ENCODE measurements at places on chromosomes 13 and 19.
A peak's percentile ranks its signal among the peaks of the same experiment; 100 is the strongest.

- no peak for DNase-seq
Measured at GRCh38 chr13:66574606-66575005, 655.5 kb downstream of the PCDH9 start.

DNA sequence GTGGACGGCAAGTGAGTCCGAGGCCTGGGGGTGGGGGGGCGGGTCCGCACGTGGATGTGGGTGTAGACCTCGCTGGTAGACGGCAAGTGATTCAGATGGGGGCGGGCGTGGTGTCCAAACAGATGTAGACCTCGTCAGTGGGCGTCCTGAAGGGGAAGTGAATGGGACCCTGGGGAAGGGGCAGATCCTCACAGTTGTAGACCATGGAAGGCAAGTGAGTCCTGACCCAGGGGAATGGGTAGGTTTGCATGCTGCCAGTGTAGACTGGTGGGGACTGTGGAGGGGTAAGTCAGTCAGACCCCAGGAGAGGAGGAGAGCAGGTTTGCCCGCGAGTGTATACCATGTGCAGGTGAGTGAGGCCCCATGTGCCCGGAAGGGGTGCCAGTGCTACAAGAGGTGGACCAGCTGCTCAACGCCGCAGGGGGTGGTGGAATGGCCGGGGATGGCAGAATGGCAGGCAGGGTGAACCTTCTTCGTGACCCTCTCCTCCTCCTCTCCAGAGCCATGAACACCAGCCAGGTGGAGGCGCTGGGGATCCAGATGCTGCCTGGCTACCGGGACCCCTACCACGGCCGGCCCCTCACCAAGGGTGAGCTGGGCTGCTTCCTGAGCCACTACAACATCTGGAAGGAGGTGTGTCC lies 22.1 kb downstream of the COLGALT1 start:
- DNase-seq, result no peak

GRCh38 chr13:113835461-113836270 lies 28.2 kb downstream of the GAS6 start:
- DNase-seq, result no peak

DNA sequence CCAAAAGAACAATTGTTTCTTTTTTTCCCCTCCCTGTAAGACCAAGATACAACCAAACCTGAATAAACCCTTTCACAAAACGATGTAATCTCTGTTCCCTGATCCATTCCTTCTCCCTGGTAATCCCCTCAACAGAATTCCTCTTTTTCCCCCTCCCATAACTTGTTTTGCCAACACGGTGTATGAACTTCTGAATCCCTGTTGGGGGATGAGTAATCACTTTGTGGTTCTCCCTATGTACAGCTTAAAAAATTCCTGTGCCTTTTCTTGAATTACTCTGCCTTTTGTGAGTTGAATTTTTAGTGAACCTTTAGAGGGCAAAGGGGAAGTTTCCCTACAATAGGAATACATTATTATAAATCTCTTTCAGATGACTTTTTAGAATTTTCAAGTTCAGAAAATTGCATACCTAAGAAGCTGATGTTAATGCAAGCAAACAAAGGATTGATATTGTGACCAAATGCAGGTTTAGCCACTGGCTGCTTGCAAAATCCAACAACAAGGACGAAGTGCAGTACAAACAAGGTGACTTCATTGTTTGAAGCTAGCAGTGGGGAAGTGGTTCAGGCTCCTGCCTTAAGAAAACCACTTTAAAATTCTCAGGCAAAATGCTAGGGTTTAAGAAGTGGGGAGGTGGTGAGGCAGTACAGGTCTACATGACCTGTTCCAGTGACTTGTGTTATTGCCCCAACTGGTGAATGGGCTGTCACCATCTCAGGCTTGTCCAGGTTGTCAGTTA lies 15.0 kb upstream of the EPSTI1 start:
- no peak for DNase-seq

GRCh38 chr13:26476111-26476781 lies 81.2 kb upstream of the WASF3 start:
- peak; percentile 5 for DNase-seq

DNA sequence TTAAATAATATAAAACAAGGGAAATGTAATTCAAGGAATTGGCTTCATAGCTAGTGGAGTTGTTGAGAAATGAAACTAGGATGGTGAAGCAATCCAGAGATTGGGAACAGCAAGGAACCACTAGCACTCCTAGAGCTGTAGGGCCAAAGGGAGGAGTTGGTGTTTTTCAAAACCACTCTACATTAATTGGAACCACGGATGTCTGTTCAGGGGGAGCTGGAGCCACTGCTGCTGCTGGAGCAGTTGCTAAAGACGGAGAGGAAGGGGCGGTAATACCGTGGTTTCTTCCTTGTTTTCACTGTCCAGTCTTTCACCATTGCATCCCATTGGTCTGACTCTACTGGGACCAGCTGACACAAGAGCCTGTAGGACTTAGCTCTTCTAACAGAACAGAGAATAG lies 8.5 kb downstream of the DNAJC15 start:
- no peak for DNase-seq

DNA sequence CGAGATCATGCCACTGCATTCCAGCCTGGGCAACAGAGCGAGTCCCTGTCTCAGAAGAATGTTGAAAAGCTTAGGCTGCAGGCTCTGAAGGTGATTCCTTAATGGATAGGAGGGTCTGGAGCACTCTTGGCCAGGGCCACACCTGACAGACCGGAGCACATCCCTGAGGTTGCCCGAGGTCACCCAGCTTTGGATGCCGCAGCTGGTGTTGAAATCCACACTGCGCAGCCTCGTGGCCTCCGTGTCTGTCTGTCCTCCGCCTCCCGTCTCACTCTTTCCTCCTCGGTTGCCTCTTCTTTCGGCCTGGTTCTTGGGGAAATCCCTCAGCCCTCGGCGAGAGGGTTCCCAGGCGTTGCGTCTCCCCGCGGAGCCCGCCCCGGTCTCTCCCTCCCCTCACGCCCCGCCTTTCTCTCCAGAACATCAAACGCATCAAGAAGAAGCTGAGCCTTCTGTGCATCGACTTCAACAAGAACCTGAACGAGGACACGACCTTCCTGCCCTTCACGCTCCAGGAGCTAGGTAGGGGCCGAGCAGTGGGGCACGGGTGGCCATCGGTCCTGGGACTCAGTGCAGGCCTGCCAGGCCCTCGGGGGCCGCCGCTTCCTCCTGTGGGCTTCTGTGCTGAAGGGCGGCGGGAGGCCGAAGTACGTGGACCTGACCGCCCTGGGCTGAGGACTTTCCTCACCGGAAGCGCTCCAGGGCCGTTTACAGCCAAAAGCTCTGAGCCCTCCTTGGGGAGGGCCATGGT lies 14.1 kb downstream of the THOP1 start:
- no peak for DNase-seq

- DNase-seq, result peak; percentile 15
Measured at GRCh38 chr13:110562036-110562597, 595 bp upstream of the RAB20 start.

GRCh38 chr19:3778104-3778867 lies 6.3 kb upstream of the RAX2 start:
- no peak for DNase-seq

DNA sequence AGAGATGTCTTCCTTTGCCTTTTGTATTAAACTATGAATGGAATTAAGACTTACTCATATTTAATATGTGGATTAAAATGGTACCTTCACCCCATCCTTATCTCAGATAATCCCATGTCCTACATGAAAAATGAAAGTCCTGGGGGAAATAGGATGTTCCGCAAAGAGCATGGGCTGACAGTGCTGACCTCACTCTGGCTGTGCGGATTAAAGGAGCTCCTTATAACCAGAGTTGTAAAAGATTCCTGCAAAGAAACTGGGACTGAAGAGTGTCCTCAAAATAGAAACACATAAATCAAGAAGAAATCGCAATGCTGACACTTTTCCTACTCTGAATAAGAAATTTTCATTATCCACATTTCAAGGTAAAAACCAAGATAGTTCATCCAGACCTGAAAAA lies 384.5 kb downstream of the LIG4 start:
- DNase-seq, result no peak

DNA sequence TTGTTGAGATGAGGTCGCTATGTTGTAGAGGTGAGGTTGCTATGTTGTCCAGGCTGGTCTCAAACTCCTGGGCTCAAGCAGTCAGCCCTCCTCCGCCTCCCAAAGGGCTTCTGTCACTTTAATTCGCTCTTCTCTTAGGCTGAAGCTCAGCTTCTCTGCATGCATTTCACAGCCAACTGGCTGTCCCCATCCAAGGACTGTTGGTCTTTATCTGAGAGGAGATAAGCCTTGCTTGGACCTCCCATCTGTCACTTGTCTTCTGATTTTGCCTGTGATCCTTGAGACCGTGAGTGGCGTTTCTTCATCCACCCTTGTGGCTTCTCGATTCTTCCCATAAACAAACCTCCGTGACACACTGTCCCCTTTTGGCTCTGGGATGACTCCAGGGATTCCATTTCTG lies 24.4 kb downstream of the CERS1 start:
- DNase-seq, result no peak

DNA sequence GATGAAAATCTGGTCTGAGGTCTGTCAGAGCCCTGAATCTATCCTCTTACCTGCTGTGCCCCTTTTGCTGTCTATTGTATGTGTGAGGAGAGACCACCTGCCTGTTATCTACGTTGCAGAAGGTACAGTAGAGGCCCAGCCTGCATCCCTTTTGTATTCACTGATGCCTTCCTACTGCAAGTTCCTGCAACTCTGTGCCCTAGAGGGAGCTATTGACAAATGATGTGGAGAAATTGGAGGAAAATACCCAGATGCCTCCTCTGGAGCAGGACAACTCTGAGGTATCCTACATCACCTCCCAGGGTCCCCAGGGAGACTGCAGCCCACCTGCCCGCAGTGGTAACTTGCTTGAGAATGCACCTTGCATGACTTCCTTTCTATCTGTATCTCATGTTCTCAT lies 33.7 kb downstream of the SIAH3 start:
- DNase-seq, result no peak

GRCh38 chr13:80337288-80338081 lies 3.4 kb downstream of the SPRY2 start:
- no peak for DNase-seq

GRCh38 chr19:33032218-33032781 lies 32.4 kb downstream of the RHPN2 start:
- no peak for DNase-seq

GRCh38 chr13:101576455-101576854 lies 124.0 kb downstream of the ITGBL1 start:
- DNase-seq, result no peak

GRCh38 chr19:11136400-11137101 lies 19.0 kb downstream of the SPC24 start:
- DNase-seq, result no peak

DNA sequence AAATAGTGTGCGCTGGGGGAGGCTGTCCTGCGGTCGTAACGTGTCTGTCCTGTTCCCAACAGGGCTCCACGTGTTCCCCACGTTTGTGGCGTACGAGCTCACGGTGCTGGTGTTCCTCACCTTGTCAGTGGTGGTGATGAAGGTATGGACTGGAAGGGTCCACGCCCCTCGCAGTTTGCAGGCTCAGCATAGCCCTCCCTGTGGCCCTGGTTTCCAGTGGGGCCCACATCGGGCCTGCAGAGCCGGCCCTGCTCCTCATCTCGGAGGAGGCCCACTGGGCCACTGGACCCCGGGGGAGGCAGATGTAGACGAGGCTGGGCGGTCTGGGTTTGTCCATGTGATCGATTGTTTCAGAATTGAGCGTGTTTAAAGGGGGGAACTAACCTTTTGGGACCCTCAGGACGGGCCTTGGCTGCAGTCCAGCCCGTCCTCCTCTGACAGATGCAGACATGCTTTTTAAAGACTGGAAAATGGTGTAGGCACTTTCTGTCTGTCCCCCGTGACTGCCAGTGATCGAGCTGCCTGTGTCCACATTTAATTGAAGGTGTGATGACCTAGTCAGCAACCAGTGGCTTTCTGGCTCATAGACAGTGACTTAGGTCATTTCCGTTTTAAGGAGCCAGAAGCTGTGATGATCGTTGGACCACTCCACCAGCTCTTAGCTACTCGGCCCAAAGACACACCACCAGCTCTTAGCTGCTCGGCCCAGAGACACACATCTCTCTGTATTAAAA lies 37.1 kb upstream of the TFDP1 start:
- no peak for DNase-seq

GRCh38 chr19:21269813-21270212 lies 59.4 kb downstream of the ZNF708 start:
- DNase-seq, result no peak

GRCh38 chr13:90826688-90827087 lies 520.8 kb upstream of the MIR17HG start:
- DNase-seq, result no peak

- peak; percentile 75 for DNase-seq
Measured at GRCh38 chr13:79481685-79482052, 714 bp downstream of the NDFIP2 start.

DNA sequence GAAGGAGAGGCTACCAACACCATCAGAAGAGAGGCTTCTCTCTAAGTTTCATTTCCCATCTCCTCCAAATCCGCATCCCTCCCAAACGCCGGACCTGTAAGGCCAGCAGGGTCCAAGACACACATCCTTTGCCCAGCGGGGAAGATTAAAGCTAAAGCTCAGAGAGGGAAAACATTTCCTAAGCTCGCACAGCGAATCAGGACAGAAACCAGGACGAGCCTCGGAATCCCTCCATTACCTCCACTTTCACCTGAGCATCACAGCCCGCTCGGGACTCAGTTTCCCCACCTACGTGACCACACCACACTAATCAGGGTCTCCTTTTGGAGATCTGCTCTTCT lies 711 bp upstream of the FOSB start:
- DNase-seq, result no peak

GRCh38 chr19:18503971-18504885 lies 17.6 kb downstream of the ELL start:
- DNase-seq, result no peak

GRCh38 chr13:71634182-71634581 lies 232.8 kb downstream of the DACH1 start:
- no peak for DNase-seq

- no peak for DNase-seq
Measured at GRCh38 chr13:34086281-34086680, 268.3 kb downstream of the RFC3 start.

- no peak for DNase-seq
Measured at GRCh38 chr13:83229574-83230305, 652.5 kb downstream of the SLITRK1 start.

GRCh38 chr13:66339214-66339613 lies 890.9 kb downstream of the PCDH9 start:
- DNase-seq, result no peak

DNA sequence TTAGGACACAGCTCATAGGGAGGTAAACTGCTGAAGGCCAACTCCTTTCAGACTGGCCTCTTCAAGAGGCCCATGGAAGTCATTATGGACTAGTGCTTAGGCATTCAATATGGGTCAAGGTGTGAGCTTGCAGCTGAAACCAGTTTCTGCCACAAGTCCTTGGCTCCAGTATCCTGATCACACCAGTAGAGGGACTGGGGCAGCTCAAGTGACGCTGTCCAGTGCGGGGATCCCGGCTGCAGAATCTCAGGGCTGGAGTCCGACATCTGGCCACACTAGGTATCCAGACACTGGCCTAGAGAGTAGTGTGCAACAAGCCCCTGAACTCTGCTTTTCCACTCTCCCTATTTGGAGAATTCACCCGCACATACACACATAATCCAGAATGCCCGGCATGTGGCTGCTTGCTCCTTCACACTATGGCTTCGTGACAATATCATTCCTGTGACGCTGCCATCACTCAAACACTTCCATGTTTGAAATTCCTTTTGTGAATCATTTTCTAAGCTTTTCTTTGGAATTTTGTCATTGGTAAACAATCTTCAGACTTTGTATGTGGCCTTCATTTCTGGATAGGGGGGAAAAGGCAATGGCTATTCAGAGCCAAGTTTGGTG lies 425.1 kb downstream of the EFNB2 start:
- DNase-seq, result no peak

GRCh38 chr19:871446-872265 lies 12.2 kb downstream of the CFD start:
- no peak for DNase-seq

- no peak for DNase-seq
Measured at GRCh38 chr13:111393221-111393790, 72.9 kb downstream of the TEX29 start.

Data from activated CD4-positive, alpha-beta T cell treated with anti-CD3 and anti-CD28 coated beads, Interleukin-10, Interleukin-2, amounts not matched to agents 100 ng/mL and 50 ng/mL, durations not matched to agents 16 hours and 8 hours (primary cell).